ENCODE measurements at places on chromosomes 3 and 15. TPM values are rescaled to one million over a fixed set of nuclear protein-coding genes. Genes with fewer than 3 reads are reported as not detected.

GRCh38 chr3:129507181-129507831 is 21.1 kb upstream of the RHO start:
- no peak for DNase-seq

GRCh38 chr3:52055537-52056351 is 627 bp downstream of the DUSP7 start:
- DNase-seq, result peak; percentile 48

- DNase-seq, result no peak
Measured at GRCh38 chr3:124315215-124316033, 323.5 kb upstream of the ROPN1 start.

PCOLCE2 gene
- total RNA-seq, result 6.4 TPM

UROC1 gene
- not detected for total RNA-seq

DNA sequence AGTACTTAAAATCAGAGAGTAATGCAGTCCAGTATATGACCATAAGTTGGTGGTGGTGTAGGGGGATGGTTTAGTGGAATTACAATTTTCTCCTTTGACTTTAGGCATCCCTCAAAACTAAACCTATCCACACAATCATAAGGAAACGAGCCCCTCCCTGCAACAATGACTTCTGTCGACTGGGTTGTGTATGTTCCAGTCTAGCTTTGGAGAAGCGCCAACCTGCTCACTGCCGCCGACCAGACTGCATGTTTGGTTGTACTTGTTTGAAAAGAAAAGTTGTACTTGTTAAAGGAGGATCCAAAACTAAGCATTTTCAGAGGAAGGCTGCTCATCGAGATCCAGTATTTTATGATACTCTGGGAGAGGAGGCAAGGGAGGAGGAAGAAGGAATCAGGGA is 52.8 kb downstream of the MGA start:
- no peak for DNase-seq

DNA sequence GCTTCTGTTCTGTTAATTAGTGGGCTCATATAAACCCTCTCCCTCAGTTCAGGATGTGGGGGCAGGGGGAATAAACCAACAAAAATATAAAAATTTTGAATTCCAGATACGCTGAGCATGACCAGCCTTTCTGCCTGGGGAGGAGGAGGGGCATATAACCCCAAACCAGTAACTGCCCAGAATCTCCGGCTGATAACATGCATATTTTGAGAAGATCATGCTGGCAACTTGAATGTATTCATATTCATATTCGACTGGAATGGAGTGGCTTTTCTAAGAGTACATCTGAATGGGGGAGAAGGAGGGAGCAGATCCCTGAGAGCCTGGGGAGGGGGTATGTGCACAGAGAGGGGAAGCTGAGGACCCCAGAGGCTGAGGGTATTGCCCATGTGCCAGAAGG is 54.5 kb upstream of the LCTL start:
- no peak for DNase-seq

DNA sequence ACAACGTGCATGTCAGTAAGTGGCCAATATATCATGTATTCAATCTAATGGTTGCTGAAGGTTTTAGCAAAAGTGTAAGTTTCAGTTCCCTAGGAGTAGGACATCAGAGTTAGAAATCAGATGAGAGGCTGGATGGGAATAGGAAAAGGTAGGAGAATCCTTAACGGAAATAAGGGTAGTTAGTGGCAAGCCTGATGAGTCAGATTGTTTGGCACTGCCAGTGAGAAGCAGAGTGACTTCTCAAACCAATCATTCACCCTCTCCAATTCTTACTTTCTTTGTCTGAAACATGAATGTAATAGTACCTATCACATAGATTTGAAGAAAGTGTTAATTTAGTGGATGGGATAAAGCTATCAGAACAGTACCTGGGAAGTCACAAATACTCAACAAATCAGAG is 894.0 kb downstream of the NTRK3 start:
- DNase-seq, result no peak

SCG5 gene
- 3.1 TPM for total RNA-seq

- DNase-seq, result no peak
Measured at GRCh38 chr3:27293939-27294338, 75.2 kb downstream of the NEK10 start.

GRCh38 chr15:52208306-52208946 is 17.2 kb upstream of the GNB5 start:
- peak; percentile 86 for DNase-seq

ATR gene
- total RNA-seq, result 28.3 TPM

DNA sequence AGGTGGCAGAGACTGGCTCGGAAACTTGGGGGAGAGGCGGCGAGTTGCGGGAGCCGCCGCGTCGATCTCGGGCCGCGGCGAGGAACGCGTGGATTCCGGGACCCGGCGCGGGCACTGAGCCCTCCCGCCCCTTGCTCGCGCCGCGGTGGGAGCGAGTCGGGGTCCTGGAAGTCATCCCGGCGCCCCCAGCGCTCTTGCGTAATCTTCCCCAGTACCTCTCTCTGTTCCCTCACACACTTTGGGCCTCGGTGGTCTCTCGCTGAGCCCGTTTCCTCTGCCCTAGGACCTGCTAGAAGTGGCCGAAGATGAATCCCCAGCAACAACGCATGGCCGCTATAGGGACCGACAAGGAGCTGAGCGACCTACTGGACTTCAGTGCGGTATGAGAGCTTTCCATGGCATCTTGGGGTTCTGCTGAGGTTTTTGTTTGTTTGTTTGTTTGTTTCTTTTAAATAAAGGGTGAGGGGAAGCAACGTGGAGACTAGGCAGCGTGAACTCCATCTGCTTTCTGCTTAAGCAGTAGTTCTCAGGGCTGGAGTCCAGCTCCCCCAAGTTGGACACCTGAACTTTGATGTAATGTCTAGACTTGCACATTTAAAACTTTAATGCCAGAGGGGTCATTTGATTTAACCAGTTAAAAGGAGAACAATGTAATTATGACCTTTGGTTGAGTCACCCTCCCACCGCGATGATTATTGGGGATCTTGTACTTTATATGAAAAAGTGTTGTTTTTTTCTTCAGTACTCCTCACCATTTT is 1.3 kb downstream of the TCF12 start:
- DNase-seq, result peak; percentile 62

PHLDB2 gene
- 13.1 TPM for total RNA-seq

GRCh38 chr3:78911394-78911793 is 856.4 kb downstream of the ROBO1 start:
- no peak for DNase-seq

DNA sequence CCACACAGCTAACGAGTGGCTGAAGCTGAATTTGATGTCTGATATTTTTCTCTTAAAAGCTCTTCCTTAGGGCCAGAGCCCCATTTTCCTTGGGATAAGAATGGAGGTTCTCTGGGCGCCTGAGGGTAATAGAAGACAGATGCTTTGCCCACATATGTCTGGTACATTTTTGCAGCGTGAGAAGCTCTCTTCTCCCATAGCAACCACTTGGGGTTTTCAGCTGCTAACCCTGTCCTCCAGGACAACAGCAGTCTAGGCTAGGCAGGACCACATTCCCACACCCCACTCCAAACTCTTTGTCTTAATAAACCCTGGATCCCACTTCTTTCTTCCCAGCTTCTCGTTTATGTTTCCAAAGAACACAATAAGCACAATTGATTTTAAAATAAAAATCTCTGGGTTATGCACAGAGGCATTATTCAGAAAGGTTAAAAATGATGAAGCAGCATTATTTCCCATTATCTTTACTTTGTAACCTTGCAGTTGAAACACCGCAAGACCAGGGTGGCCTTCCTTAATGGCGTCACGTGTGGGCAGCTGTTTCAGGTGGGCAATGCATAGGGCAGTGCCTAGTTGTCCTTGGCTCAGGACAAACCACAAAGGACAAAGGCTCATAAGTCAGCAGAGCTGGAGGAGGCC is 56.5 kb upstream of the NTRK3 start:
- no peak for DNase-seq

DNA sequence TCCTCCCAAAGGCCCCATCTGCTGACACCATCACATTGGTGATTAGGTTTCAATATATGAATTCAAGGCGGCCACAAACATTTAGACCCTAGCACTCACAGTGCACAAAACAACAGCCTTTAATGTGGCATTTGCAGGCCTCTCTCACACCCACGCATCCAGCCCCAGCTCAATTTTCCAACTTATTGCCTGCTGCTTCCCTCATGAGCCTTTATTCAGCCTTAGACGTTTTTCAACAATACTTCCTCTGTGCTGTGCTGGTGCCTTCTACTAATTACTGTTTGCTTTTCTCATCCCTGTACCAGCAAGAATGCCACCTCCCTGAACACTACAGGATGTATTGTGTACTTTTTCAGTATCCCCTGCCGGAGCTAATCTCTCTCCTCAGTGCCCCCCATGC is 334.6 kb downstream of the GABRB3 start:
- DNase-seq, result no peak

- no peak for DNase-seq
Measured at GRCh38 chr15:59420108-59420507, 17.9 kb upstream of the FAM81A start.

- DNase-seq, result no peak
Measured at GRCh38 chr3:156341831-156342416, 213.0 kb downstream of the SSR3 start.

ERC2 gene
- total RNA-seq, result 1.4 TPM

DNA sequence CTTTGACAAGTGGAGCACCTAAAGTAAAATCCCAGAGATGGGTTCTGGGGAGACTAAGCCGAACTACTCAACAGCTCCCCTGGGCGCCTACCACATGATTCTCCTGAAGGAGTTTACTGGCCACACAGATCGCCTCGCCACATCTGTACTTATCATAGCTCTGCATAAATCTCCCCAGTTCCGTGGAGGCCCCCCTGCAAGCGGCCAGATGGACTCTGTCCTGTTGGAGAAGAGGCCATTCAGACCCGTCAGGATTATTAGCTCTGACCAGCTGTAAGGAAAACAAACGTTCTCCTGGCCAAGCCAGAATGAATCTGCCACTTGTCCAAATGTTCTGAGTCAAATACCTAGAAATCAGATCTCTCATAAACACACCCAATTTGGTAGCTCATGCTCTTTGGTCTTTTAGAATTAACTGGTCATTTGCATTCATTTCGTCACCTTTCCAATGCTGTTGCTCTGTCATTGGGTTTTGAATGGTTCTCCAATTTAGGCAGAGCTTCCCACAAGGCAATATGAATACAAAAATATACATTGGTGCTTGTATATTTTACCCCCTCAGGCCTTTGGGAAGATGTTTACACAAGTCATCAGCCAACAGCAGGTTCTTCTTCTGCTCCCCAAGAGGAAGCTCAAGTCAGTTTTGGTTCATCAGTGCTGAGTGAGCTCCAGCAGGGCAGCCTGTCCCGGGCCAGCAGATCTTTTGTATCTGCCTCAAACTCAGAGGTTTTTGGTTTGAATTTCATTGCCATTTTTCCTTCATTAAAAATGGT is 124.5 kb downstream of the THSD4 start:
- no peak for DNase-seq

DNA sequence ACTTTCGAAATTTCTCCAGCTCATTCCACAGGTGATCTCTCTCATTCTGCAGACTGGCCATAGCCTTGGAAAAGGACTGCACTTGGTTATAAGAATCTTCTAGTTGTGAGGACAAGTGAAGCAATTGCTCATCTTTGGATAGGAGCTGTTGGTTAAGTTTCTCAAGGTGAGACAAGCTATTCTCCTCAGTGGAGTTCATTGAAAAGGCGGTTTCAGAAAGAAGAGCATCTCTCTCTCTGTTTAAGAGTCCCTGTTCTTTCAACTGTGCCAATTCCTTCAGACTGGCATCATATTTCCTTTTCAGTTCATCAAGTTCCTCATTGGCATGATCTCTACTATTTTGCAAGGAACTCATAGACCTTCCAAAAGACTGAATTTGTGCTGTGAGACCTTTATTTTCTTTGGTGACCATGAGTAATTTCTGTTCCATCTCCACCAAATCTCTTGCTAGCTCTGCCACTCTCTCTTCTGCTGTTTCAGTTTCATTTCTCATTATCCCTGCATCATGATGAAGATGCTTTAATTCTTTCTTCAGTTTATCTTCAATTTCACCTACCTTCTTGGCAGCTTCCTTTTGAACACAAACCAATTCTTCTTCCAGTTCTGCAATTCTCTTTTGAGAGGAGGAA is 30.2 kb upstream of the HCLS1 start:
- no peak for DNase-seq

HDGFL3 gene
- total RNA-seq, result 103 TPM

- DNase-seq, result peak; percentile 25
Measured at GRCh38 chr3:120093119-120093910, 932 bp downstream of the GSK3B start.

DNA sequence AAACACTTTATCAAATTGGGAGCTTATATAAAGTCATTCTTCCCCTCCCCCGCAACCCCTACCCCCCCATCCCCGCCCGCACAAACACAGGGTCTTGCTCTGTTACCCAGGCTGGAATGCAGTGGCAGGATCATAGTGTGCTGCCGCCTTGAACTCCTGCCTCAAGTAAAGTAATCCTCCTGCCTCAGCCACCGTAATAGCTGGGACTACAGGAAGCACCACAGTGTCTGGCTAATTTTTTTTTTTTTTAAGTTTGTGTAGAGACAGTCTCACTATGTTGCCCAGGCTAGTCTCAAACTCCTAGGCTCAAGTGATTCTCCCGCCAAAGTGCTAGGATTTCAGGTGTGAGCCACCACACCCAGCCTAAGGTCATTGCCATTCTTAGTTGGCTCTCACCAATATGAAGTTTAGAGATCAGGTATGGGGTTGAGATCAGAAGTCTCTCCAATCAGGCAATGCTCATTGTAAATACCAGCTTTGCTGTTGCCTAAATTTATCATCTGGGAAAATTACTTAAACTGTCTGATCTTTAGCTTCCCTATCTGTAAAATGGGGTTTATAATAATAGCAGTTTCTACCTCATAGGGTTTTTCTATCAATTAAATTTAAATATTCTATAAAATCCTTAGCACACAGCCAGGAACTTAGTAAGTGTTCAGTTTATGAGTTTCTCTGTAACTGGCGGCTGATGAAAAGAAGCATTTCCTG is 60.3 kb downstream of the TGFBR2 start:
- DNase-seq, result peak; percentile 49

IMPG2 gene
- total RNA-seq, result 0.13 TPM

CAMK2N2 gene
- 2.2 TPM for total RNA-seq

DNA sequence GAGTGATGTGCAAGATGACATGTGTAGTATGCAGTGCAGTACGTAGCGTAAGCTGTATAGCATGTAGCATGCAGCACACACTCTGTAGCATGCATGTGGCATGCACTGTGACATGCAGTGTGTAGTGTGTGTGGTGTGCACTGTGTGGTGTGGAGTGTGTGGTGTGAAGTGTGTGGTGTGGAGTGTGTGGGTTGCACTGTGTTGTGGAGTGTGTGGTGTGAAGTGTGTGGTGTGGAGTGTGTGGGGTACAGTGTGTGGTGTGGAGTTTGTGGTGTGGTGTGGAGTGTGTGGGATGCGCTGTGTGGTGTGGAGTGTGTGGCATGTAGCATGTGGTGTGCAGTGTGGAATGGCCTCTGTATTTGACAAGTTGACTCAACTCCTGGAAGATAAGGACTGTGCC is 39.2 kb downstream of the ROPN1B start:
- no peak for DNase-seq
